Stimulated activated CD8-positive, alpha-beta memory T cell treated with anti-CD3 and anti-CD28 coated beads, Interleukin-15, amount 100 ng/mL, for 48 hours (primary cell): ENCODE measurements at places on chromosomes 1 and 21.

DNA sequence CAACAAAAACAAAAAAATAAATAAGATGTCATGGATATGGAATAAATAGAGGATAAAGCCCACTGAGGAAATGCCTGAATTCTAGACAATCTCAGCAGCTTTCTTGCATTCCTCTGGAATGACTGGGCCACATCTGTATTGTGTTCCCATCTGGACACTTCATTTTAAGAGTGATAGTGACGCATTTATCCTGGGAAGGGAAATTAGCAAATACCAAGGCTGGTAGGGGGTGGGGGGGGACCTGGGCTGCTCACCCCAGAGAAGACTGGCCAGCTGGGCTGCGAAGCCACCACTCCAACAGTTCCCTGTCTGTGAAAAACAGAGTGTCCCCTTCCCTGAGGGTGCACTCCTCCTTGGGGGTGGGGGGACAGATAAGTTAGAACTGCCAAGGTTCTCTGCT, 106.3 kb downstream of the HIVEP3 start:
- no peak for DNase-seq

GRCh38 chr1:94755675-94756074, 64.5 kb upstream of the SLC44A3 start:
- no peak for DNase-seq

DNA sequence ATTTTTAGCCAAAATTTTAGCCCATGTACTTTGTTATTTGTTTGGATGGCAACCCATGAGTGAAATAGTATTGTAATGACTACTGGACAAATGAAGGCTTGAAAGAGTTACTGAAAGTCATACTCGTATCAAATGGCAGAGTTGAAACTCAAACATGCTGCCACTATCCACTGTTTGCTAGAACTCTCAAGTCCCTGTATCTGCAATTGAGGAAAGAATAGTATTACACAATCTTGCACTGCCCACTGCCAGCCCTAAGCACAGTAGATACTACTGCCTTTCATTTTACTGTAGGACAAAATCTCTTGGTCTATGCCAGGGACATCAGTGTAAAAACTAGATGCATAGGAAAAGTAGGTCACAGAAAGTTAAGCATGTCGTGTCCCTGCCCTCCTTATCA, 581.1 kb upstream of the PLXNA2 start:
- DNase-seq: no peak

- DNase-seq: no peak
Measured at GRCh38 chr1:17671741-17672140, 83.4 kb upstream of the ACTL8 start.

DNA sequence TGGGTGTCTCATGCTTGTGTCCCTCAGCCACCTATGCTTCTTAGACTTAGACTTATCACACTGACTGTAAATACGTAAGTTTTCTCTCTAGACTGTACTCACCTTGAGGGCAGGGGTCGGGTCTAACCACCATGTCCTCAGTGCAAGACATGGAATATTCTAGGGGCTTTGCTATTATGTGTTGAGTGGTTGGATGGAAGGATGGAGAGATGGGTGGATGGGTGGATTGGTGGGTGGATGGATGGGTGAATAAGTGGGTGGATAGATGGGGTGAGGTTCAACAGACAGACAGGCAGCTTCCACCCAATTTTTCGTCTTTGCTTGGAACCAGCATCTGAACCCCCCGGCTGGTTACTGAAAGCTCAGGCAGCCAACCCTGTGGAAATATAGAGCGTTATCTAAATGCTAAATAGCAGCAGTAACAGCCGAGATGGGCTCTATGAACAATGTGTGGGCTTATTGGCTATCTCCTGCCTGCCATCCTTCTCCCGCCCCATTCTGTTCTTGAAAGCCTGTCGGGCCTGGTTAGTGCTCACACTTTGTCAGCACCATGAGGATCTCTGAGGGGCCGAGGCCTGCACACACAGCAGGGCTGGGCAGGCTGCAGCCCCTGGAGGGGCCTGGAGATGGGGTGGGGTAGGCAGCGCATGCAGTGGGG, 130.7 kb downstream of the ACTL8 start:
- DNase-seq: no peak

GRCh38 chr21:33840771-33841170, 74.8 kb downstream of the ATP5PO start:
- DNase-seq: no peak

DNA sequence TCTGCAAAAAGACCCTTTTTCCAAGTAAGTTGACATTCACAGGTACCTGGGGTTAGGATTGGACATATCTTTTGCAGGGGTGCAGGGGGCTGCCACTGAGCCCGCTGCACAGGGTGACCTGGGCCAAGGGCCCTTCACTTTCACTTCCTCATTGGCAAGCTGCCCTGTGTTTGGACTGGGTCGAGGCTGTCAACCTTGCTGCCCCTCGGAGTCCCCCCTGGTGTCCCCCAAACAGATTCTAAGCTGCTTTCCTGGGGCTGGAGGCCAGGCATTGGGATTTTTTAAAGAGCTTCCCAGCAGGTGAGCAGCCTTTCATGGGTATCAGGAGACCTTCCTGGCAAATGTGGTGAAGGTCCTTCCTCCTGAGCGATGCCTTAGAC, 7.9 kb upstream of the UMODL1 start:
- DNase-seq: no peak

GRCh38 chr21:45875416-45875760, 106.2 kb upstream of the COL6A1 start:
- no peak for DNase-seq

GRCh38 chr1:198498881-198499280, 41.6 kb downstream of the ATP6V1G3 start:
- no peak for DNase-seq

DNA sequence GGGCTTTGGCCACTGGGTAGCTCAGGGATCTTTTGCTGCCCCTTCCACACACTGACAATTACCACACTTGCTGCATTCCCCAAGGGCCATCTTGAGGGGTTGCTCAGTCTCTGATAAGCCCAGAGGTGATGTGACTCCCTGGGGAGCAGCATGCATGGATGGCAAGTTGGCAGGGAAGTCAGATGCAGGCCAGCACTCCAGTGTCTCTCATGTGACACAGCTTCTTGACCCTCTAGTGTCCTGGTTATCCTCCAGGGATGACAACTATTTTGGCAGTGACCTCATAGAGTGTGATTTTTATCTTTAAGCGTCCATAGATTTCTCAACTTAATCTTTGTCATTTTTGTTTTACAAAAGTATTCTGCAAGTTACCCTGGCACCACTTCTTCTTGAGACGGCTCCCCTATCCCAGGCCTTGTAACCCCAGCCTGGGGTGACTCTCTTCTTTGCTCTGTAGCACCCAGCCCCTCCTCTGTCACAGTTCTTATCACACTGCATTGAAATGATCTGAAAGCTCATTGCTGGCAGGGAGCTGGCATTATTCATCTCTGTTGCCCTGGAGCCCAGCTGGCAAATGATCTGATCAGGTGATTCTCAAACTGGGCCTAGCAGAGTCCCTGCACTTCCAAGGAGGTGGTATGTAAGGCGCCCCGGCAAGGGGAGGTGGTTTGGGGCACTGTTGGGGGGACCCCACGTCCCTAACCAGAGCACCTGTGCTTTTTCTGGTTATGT, 72.6 kb downstream of the TENT5C start:
- DNase-seq: no peak

DNA sequence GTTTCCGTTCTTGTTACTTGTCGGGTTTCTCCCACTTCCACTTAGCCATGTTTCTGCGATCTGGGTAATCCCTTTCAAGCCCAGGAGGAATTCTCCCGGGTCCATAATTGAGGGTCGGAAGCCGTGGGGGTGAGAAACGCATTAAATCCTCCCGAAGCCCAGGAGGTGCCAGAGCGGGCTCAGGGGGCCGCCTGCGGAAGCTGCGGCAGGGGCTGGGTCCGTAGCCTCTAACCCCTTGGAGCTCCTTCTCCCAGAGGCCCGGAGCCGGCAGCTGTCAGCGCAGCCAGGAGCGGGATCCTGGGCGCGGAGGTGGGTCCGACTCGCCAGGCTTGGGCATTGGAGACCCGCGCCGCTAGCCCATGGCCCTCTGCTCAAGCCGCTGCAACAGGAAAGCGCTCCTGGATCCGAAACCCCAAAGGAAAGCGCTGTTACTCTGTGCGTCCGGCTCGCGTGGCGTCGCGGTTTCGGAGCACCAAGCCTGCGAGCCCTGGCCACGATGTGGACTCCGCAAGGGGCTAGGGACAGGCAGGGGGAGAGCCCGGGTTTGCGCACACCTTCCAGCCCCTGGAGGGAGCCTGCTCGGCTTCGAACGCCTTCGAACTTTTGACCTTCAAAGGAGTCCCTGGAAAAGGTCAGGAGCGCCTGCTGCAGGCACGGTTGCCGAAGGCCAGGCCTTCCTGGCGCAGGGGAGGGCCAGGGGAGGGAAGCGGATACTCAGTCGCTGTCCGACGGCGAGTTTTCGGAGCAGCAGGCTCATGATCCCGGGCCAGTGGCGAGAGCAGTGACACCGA, 1.7 kb upstream of the SIM2 start:
- DNase-seq: no peak

GRCh38 chr1:59230622-59231021, 66.3 kb upstream of the FGGY start:
- no peak for DNase-seq

DNA sequence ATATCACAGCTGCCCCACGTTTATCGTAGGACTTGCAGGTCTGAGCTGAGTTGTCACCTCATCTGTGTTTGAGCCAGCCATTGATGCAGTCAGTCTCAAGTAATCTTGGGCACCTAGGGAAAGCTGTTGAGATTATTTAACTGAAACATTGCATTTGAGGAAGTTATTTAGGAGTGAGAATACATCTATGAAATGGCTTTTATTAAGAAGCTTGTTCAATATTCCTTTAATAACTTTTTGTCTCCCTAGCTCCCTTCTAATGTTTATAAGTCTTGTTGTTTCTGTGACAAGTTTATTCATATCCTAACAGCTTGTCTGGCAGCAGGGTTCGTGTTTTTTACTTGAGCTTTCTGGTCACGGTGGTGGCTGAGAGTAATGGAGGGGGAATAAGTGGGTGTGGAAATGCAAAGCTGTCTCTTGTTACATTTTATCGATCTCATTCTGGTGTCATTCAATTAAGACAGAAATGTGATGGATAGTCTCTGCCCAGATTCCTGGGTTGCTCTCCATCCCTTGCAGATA, 555.9 kb downstream of the USP25 start:
- DNase-seq: no peak

- no peak for DNase-seq
Measured at GRCh38 chr1:194194724-194195123, 1008.3 kb upstream of the B3GALT2 start.

- no peak for DNase-seq
Measured at GRCh38 chr1:150890033-150890416, 3.1 kb downstream of the CTXND2 start.

DNA sequence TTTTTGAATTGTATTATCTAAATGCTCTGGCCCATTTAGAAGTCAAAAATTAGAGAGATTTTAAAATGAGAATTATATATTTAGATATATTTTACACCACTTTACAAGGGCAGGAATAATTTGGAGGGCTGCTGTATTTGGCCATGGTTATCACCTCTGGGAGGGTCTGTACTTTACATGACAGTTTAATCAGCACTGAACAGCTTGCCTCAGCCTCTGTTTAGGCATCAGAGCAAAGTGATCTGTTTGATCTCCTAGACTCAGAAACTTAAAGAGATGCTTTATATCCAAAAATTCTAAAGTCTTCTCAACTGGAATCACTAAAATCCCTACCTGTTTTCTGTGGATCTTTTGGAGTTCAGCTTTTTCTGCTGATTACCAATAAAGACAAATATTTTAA, 5.4 kb upstream of the SPTA1 start:
- no peak for DNase-seq

GRCh38 chr1:84379917-84380180, 18.4 kb upstream of the DNASE2B start:
- no peak for DNase-seq

- DNase-seq: no peak
Measured at GRCh38 chr21:15141261-15141970, 76.6 kb upstream of the NRIP1 start.

GRCh38 chr21:26632691-26633090, 59.6 kb upstream of the CYYR1 start:
- DNase-seq: no peak

- no peak for DNase-seq
Measured at GRCh38 chr1:231497629-231498152, 30.8 kb upstream of the TSNAX start.

DNA sequence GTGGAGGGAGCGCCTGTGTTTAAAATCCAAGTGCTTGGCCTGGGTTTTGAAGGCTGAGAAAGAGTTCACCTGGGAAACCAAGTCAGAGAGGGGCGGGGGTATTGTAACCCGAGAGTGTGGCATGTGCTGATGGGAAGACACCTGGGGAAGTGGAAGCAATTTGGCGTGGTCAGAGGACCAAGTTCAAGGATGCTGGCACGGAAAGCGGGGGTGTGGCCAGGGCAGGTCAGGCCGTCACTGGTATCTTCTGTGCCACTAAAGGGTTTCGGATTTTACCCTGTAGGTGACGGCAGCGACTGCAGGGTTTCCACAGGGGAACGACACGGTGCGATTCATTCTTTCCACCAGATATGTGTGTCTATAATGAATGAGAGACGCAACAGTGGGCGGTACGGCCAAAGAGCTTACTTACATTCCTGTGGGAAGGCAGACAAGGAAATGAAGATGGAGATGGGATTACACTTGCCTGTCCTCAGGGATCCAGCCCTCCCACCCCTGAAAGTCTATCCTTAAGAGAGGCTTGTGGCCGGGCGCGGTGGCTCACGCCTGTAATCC, 31.3 kb downstream of the CA6 start:
- no peak for DNase-seq

GRCh38 chr1:228079013-228079412, 3.5 kb upstream of the ARF1 start:
- no peak for DNase-seq

GRCh38 chr1:176888471-176889032, 276.0 kb downstream of the ASTN1 start:
- no peak for DNase-seq

- no peak for DNase-seq
Measured at GRCh38 chr1:44640200-44640853, 34.0 kb downstream of the TMEM53 start.

DNA sequence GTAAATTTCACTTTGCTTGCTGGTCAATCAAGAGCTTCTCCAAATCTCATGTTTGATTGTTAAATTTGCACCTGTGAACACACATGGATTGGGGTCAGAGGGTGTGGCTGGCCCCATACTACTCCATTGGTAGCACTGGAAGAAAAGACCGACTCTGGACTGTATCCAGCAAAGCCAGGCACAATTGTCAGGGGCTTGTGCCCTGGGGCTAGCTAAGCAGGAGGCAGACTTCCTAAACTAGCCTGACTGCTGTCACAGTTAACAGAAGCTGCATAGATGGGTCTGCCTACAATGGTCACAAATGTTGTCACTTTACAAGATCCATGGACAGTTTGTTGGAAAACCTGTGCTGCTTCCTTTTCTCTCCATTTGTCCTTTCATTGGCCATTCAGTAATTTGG, 421.0 kb downstream of the DSCAM start:
- DNase-seq: no peak

- peak; percentile 8 for DNase-seq
Measured at GRCh38 chr1:150322310-150322709, 977 bp downstream of the PRPF3 start.

DNA sequence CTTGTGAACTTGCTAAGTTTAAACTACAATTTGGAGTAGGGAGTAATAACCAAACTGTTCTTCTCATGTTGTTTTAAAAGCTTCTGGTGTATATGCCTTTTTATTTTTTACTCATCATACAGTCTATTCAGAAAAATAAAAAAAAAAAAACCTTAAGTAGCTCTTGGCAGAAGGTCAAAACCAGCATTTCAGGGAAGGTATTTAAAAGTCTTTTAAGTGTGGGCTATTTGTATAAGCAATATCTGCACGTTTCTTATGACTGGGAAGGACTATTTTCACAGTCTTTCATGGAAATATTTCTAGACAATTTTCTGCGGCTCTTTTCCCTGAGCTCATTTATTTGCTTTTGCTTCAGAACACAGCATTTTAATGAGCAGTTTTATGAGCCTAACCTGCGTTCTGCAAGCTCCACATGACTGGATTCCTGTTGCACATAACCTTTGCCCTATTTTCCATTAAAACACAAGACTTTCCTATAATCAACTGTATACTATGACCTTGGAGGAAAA, 60.9 kb upstream of the C1orf105 start:
- no peak for DNase-seq
